ENCODE measurements at places on chromosomes 5 and 9. TPM values are rescaled to one million over a fixed set of nuclear protein-coding genes. Genes with fewer than 3 reads are reported as not detected.

- no peak overlapping the region for H3K4me3 ChIP-seq
- H3K27me3 ChIP-seq, result no peaks in the 10 kb centered on the region
- no peak overlapping the region for H3K27ac ChIP-seq
- no peaks in the 10 kb centered on the region for H3K4me1 ChIP-seq
- H3K36me3 ChIP-seq, result no peaks in the 10 kb centered on the region
Measured at GRCh38 chr5:22249209-22249729, 603.9 kb downstream of the CDH12 start.

DNA sequence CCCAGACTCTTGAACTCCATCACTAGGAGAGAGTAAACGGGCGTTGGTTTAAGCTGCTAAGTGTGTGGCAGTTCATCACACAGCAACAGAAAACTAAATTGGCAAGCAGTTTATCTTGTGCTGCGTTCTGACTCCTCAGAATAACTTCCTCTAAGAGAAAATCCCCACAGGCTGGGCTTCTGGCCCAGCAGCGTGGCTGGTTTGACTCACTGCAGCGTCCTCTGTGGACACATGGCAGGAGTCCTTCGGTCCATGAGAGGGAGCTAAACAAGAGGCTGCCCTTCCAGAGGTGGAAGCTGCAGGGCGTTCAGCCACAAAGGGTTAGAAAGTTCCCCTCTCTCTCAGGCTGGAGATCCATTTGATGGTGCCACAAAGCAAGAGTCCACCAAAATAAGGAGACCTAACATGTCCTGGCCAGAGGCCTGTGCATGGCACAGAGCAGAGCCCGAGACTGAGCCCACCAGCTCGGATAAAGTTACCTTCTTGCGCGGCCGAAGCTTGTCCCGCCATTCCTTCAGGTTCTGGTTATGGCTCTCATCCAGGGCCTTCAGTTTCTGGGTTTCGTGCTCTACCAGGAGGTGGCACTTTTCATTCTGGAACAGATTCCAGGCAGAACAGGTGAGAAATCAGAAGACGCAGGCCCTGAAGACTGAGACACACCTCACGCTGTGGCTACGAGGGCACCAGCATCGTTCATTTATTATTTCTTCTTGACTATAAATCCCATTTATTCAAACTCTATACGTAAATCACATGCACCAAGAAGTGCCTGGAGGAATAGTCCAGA, 46.2 kb upstream of the FBXW11 start:
- no peaks in the 10 kb centered on the region for H3K4me1 ChIP-seq
- H3K27ac ChIP-seq, result no peak overlapping the region
- peaks cover 24% of the 10 kb centered on the region for H3K36me3 ChIP-seq

DNA sequence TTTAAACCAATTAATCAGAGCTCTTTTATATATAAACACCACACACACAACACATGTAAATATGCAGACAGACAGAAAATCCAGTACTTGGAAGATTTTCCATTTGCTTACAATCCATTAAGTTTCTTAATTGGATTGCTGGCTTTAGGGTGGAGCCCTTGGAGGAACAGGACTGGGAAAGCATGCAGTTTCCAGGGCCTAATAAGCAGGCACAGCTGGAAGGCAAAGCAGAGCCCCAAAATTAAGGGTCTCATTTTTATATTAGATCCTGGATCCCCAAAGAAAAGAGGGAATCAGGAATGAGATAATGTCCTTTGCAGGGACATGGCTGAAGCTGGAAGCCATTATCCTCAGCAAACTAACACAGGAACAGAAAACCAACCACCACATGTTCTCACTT, 13.1 kb upstream of the SMC2 start:
- no peaks in the 10 kb centered on the region for H3K4me1 ChIP-seq
- H3K27ac ChIP-seq, result no peak overlapping the region
- no peaks in the 10 kb centered on the region for H3K27me3 ChIP-seq

- H3K27me3 ChIP-seq, result no peaks in the 10 kb centered on the region
- H3K36me3 ChIP-seq, result peaks cover 16% of the 10 kb centered on the region
- H3K27ac ChIP-seq, result no peak overlapping the region
- DNase-seq, result no peak
Measured at GRCh38 chr9:132351404-132352045, 3.3 kb downstream of the SETX start.

DNA sequence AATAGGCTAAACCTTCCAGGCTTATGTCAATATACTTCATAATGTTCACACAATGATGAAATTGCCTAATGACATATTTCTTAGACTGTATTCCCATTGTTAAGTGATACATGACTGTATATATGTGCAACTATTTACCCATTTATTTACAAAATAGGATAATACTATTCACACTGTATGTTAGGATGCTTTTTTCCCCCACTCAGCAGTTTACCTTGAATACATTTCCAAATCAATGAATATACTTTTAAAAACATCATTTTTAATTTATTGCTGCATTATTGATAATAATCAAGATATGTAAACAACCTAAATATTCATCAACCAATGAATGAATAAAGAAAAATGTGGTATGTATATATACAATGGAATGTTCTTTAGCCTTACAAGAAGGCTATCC, 55.5 kb downstream of the PCSK1 start:
- DNase-seq, result no peak
- no peaks in the 10 kb centered on the region for H3K4me1 ChIP-seq
- H3K27ac ChIP-seq, result no peak overlapping the region

DNA sequence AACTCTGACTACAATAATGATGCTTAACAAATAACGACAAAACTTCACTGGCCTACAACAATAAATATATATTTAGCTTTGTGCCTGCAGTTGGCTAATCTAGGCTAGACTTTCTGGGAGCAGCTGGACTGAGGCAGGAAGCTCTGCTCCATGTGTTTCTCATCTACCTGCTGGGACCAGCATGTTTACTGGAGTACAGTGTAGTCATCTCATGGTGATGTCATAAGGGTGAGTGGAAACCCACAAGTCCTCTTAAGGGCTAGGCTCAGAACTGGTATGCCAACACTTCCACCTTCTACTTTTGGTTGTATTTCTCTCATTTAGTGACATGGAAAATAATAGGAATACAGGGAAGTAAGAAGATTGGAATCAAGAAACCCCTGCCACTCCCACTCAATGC, 85.7 kb upstream of the NIPBL start:
- no peaks in the 10 kb centered on the region for H3K27me3 ChIP-seq
- no peak for DNase-seq
- no peaks in the 10 kb centered on the region for H3K4me1 ChIP-seq

DNA sequence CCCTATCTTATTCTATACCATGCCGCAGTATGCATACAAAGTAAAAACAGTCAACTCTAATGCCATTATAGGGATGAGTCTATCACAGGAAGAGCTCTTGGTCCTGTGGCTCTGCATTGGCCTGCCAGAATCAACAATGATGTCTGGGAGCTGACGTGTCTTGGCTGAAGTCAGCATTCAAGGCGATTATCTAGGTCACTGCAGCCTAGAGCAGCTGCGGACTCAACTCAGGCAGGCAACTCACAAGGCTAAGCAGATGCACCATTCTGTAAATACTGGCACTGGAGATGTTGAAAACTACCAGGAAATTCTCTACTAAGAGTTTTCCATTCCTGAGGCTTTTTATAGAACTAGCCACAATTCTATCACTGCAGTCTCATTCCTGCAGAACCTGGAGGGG, 13.3 kb downstream of the SPATA9 start:
- H3K27me3 ChIP-seq, result no peaks in the 10 kb centered on the region
- peaks cover 17% of the 10 kb centered on the region for H3K4me1 ChIP-seq
- H3K36me3 ChIP-seq, result no peaks in the 10 kb centered on the region
- H3K4me3 ChIP-seq, result no peak overlapping the region
- peak; percentile 76 for DNase-seq
- peak overlapping the region; percentile 88 for H3K27ac ChIP-seq

DNA sequence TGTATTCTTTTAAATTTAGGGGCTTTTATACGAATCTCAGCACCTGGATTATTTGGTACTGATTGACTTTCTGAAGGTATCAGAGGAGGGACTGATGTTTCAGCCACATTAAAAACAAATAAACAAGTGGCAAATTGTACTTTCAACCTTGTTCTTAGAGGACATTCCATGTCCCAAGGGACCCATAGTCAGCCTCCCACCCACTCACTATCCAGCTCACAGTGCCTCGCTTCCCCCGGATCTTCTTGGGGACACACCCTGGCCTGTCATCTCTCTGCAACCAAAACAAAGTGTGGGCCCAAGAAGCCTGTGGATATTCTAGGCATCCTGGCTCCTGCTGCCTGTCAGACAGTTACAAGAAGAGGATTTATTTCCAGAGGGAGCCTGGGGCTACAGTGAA, 8.8 kb upstream of the BOD1 start:
- H3K4me3 ChIP-seq, result no peak overlapping the region
- DNase-seq, result no peak
- no peaks in the 10 kb centered on the region for H3K36me3 ChIP-seq
- no peak overlapping the region for H3K27ac ChIP-seq

GRCh38 chr5:77627869-77628674, 10.4 kb downstream of the OTP start:
- no peak overlapping the region for H3K27ac ChIP-seq
- DNase-seq, result no peak
- H3K4me1 ChIP-seq, result peaks cover 10% of the 10 kb centered on the region

GRCh38 chr9:74006935-74007334, 490.2 kb upstream of the RORB start:
- no peaks in the 10 kb centered on the region for H3K4me1 ChIP-seq
- H3K4me3 ChIP-seq, result no peak overlapping the region
- no peaks in the 10 kb centered on the region for H3K36me3 ChIP-seq
- no peak for DNase-seq

DNA sequence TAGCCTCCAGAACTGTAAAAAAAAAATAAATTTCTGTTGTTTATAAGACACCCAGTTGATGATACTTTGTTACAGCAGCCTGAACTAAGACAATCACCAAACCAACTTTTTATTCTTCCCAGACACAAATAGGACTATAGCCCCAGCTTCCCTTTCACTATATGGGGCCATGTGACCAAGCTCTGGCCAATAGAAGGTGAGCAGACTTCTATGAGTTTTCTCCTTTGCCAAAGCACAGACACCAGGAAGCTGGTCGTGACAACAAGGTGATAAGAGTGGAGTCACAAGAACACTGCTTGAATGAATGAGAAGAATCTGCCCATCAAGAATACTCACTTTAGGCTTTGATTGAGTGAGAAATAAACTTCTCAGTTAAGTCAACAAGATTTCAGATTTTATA, 217.7 kb downstream of the DEPDC1B start:
- DNase-seq, result no peak
- no peaks in the 10 kb centered on the region for H3K36me3 ChIP-seq
- H3K27me3 ChIP-seq, result no peaks in the 10 kb centered on the region
- no peak overlapping the region for H3K4me3 ChIP-seq
- no peak overlapping the region for H3K27ac ChIP-seq
- H3K4me1 ChIP-seq, result no peaks in the 10 kb centered on the region

GRCh38 chr9:134386951-134387831, 60.9 kb downstream of the RXRA start:
- H3K27ac ChIP-seq, result peak overlapping the region; percentile 92
- peaks cover 100% of the 10 kb centered on the region for H3K4me1 ChIP-seq
- H3K36me3 ChIP-seq, result no peaks in the 10 kb centered on the region
- no peaks in the 10 kb centered on the region for H3K27me3 ChIP-seq

GRCh38 chr5:66602621-66603020, 6.4 kb downstream of the MAST4 start:
- H3K27ac ChIP-seq, result no peak overlapping the region
- H3K4me3 ChIP-seq, result no peak overlapping the region
- peaks cover 57% of the 10 kb centered on the region for H3K27me3 ChIP-seq
- H3K36me3 ChIP-seq, result no peaks in the 10 kb centered on the region

- H3K27ac ChIP-seq, result peak overlapping the region; percentile 37
- no peaks in the 10 kb centered on the region for H3K27me3 ChIP-seq
- H3K4me3 ChIP-seq, result no peak overlapping the region
- H3K4me1 ChIP-seq, result no peaks in the 10 kb centered on the region
Measured at GRCh38 chr5:95068289-95068910, 216.5 kb downstream of the MCTP1 start.

- no peaks in the 10 kb centered on the region for H3K27me3 ChIP-seq
Measured at GRCh38 chr5:43193181-43193893, 1.3 kb downstream of the NIM1K start.

DNA sequence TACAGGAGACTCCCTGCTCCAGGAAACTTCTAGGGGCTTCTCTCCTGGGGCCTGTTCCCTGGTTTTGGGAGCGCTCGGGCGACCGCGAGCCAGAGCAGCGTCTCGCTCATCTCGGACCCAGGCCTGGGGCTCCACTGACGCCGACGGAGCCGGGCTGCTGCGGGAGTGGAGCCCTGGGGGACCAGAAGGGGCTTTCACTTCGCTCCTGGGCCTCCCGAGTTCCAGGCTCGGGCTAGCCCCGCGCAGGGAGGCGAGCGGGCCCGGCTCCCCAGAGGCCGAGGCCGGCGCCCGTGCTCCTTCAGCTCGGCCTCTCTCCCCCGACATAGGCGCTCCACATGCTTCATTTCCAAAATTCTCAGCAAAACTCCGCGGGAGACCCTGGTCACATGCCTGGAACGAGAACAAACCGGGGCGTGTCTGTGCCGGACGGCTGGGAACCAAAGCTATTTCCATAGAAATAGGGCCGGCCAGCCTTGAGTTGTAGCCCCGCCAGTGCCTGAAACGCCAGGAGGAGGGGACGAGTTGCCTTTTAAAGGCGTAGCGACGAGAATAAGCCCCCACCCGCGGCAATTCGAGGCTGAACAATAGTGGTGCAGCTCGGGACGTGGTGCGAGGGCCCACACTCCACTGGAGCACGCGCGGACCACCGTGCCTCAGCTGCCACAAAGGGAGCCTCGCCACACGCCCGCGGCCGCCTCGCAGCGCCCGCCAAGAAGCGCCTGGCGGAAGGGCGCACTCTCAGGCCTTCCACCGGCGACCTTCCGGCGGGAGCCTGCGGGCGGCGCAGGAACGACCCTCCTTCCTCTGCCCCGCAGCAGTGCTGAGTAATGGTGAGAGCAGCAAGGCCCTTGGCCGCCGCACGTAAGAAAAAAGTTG, 1.1 kb upstream of the G3BP1 start:
- peak; percentile 88 for DNase-seq
- H3K4me3 ChIP-seq, result peak overlapping the region; percentile 65
- H3K27ac ChIP-seq, result peak overlapping the region; percentile 91

DNA sequence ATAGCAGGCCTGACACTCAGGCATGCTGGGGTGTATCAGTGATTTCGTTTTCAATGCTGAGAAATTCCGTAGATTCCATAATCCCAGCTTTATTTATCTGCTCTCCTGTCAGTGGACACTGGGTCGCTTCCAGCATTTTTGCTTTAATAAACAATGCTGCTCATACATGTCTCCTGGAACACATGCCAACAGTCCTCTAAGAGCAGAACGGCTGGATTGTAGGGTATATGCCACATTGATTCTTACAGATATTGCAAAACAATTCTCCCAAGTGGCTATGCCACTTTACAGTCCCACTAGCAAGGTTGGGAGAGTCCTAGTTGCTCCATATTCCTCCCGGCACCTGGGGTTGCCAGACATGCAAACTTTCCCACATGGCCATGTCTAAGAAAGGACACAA, 81.9 kb downstream of the RAPGEF1 start:
- H3K27me3 ChIP-seq, result no peaks in the 10 kb centered on the region
- no peaks in the 10 kb centered on the region for H3K36me3 ChIP-seq
- no peak overlapping the region for H3K4me3 ChIP-seq
- peak overlapping the region; percentile 74 for H3K27ac ChIP-seq
- no peak for DNase-seq

Gene LEAP2
- total RNA-seq, result 0.61 TPM

Gene TRPM6
- 0.12 TPM for total RNA-seq

Gene ANKRD33B
- total RNA-seq, result 2.1 TPM

Gene MEIKIN
- not detected for total RNA-seq

Gene ARHGEF37
- total RNA-seq, result 16.6 TPM

Gene MCTP1
- total RNA-seq, result 8.8 TPM

Gene PCDHGA1
- 1.4 TPM for total RNA-seq

Gene CEL
- total RNA-seq, result 0.34 TPM

Gene INSYN2B
- total RNA-seq, result not detected

Gene PLPP1
- total RNA-seq, result 25.4 TPM

Gene SLC9A3
- total RNA-seq, result 1.7 TPM

Gene PALM2AKAP2
- total RNA-seq, result 16.4 TPM

Gene GDA
- total RNA-seq, result 0.27 TPM

Gene MUSK
- 5.2 TPM for total RNA-seq

Gene CNTNAP3B
- total RNA-seq, result 1.3 TPM

Gene PCDHB6
- 0.34 TPM for total RNA-seq

Gene FOXD4L6
- not detected for total RNA-seq

Gene WDR41
- 32.2 TPM for total RNA-seq

Measured in psoas muscle (tissue), 8 donors.